ENCODE measurements at places on chromosomes 5 and 9.
A peak's percentile ranks its signal among the peaks of the same experiment; 100 is the strongest.

- DNase-seq = no peak
These were observed 1.5 kb downstream of the ASS1 start for GRCh38 chr9:130446101-130446861.

- DNase-seq = no peak
These were observed 204.1 kb downstream of the CDH12 start for GRCh38 chr5:22649074-22649473.

DNA sequence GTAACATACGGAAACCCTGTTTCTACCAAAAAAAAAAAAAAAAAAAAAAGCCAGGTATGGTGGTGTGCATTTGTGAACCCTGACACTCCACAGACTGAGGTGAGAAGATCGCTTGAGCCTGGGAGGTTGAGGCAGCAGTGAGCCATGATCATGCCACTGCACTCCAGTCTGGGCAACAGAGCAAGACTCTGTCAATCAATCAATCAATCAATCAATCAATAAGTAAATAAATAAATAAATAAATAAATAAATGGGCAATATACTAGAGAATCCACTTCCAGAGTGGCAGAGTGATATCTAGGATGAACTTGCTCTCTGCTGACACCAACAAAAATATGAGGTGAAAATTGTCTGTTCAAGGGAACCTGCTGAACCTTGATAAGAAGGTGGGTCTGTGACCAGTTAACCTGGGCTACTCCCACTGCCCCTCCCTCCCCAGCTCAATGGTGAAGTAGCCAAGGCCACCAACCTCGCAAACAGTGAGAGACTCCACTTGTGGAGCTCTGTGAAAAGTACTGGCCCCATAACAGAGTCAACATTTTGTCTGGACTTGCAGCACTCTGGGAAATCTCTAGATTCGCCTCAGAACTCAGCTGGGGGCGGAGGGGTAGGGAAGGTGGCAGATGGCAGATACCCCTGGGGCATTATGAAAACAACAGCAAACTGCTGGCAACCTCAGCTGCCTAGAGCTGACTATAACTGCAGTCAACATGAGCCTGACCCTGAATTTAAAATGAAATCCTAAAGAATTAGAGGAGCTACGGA is 163.7 kb downstream of the ROR2 start:
- DNase-seq = no peak

DNA sequence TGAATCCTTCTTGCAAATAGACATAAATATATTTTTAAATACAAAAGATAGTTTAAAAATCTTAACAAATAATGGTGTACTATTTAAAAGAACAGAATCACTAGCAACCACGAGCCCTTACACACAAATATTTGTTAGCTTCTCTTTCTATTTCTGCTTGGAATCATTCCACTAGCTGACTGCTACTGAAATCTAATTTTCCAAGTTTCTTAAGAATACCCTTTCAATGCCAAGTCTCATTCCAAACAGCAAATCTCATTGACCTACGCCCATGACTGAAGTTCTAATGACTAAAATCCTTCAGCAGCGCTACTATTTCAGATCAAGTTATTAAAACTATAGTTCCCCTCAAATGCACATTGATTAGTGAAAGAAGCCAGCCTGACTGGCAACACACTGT is 13.2 kb upstream of the PPP1R2B start:
- no peak for DNase-seq

DNA sequence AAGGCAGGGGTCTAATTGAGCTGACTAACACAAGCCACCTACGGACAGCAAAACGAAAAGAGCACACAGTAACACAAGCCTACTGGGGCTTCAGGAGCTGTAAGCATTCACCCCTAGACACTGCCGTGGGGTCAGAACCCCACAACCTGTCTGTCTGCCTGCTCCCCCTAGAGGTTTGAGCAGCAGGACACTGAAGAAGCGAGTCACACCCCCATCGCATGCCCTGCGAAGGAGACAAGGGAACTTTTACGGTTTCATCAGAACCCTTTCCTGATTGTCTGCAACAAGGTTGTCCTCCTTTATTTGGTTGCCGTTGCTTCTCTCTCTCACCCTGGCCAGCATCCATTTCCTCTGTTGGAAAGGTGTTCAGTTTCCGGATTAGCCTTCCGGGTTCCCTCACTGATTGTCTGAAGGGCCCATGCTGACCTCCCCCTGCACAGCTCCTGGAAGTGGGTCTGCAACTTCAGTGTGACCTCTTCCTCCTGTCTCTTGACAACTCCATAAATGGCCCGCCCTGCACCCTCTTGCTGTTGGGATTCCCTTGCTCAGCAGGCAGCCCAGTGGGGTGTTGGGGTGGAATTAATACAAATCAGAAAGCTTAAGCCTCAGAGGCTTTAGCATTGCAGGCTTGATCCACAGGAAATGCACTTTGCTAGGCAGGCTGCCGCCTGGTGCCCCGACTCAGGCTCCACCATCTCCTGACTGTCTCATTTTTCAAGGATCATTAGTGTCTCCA is 258.9 kb upstream of the TLE4 start:
- DNase-seq = no peak

GRCh38 chr5:120037451-120037850 is 408.1 kb downstream of the FAM170A start:
- DNase-seq = peak; percentile 74

- DNase-seq = no peak
These were observed 345.1 kb downstream of the SPATA31D1 start for GRCh38 chr9:82333671-82334070.

DNA sequence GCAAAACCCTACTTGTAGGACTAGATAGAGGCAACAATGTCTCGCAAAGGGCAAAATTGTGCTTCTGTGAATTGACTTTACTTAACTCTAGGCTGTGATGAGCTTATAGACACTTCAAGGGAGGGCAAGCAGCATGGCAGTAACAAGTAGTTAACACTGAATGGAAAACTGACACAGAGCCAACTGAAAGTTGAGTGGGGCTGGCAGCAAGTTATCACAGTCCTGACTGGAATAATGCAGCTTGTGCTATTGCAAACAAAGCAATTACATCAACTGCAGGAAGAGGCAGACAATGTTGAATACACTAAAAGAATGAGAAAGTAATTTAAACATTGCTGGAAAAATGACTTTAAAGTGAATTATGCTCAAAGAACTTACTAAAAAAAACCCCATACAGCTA is 62.2 kb downstream of the RNF38 start:
- no peak for DNase-seq

GRCh38 chr5:10633271-10634049 is 69.6 kb downstream of the ANKRD33B start:
- DNase-seq = no peak

DNA sequence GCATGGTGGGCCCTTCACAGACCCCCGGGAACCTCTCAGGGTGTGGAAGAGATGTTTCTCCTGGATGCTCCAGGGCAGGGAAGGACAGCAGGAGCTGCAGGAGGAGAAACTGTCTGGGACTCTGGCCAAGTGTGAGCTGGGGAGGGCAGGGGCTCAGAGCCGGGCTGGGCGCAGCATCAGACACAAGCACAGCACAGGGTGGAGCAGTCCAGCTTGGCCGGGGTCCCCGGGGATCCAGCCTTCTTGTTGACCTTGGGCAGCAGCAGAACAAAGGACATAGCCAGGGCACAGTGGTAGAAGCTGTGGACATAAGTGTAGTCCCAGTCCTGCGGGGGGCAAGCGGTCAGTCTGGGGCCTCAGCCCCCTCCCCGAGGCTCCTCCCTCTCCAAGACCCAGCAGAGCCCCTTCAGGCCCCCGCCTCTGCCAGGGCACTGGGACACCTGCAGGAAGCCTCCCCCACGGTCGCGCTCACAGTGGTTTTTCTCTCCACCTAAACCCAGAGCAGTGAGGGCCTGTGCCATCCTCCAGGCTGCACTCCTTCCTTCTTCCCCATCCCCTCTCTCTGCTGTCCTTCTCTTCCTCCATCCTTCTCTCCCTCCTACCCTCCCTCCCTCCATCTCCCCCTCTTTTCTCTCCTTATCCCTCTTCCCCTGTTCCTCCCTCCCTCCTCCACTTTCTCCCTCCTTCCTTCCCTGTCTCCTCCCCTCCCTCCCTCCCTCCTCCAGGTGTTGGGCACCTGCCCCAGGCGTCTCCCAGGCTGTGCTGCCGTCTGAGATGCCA is 10.1 kb downstream of the MYMK start:
- DNase-seq = no peak

GRCh38 chr5:2017540-2018389 is 135.0 kb upstream of the IRX4 start:
- DNase-seq = peak; percentile 37

DNA sequence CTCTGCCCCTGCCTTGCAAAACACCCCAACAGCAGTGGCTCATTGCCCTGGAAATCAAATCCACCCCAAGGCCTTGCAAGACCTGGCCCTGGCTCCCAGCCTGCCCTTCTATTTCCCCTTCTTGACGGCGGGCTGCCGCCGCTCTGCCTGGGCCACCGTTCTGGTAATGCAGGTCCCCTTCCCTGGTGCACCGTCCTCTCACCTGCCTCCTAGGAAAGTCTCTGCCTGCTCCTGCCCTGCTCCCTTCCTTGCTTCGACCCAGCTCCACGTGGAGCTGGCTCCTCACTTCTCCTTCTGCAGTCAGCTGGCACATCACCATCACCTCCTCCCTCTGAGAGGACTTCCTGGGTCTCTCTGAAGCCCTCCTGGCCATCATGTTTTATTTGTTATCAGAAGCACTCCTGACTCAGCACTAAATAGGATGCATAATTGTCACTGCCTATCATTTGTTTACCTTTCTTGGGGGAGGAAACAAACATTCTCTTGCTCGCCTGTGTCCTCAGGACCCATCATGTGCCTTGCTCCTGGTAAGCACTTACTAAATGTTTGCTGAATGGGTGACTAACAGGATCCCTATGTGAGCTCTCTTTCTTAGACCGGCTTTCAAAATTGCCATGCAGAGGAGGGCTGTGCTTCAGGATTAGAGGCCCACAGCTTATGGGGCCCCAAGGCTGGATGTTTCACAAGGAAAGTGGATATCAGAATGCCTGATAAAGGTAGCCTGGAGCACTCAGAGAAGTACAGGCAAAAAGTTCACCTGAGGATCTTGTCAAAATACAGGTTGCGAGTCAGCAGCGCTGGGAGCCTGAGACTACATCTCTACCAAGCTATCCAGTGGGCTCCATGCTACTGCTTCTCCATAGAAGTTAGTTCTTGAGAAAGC is 19.6 kb upstream of the C5orf47 start:
- DNase-seq = no peak

DNA sequence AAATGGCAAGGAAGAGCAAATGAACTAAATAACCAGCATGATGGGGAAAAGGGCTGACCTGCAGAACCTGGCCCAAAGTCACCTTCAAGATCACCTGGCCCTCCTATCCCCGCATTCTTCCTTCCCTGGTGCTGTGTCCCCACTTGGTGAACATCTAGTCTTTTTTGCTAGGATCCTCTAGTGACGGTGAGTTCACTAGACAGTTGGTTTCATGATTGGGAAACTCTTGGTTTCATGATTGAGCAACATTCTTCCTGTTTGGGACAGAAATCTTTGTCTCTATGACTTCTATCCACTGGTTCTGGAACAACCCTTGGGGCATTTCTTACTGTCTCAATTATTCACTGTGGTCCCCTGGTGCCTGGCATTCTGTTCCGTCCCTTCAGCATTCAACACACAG is 50.2 kb upstream of the DAB2IP start:
- peak; percentile 88 for DNase-seq

DNA sequence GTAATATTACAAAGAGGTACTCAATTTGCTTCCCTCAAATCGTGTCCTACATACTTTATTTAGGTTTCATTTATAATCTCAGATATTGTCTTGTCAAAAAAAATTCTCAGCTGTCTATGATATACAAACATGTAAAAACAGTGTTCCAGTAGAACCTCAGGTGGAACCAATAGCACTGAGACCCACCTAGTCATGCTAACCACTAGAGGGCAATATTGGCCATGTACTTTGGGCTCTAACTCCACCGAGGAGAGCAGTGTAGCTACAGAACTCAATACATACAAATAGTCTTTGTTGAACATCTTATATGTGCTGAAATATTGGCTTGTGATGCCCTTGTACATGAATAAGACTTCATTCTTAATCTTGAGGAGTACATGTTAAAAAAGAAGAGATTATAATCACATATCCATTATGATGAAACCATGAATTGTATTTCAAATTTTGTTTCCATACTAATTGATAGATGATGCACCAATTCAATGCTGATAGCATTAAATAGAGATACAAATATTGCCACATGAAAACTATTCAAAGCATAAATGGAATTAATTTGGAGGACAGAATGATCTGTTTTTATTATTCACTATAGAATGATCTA is 71.2 kb upstream of the CNTLN start:
- peak; percentile 25 for DNase-seq

- DNase-seq = no peak
These were observed 6.3 kb upstream of the GZMA start for GRCh38 chr5:55096182-55096581.

DNA sequence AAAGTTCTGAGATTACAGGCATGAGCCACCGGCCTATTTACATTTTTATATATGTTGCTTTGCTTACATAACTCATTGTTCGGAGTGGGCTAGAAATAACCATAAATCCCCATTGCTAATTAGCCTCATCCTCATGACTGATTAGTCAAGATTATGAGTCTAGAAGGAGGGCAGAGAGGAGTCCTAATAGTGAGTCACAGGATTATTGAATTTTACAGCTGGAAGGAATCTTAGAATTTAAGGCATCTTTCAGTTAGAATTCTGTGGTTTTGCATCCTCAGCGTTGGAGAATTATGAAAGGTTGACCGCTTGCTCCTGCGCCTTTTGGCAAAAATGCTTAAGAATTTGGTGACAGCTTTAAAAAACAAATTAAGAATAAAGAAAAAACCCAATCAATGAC is 2.6 kb upstream of the PBX3 start:
- DNase-seq = no peak

DNA sequence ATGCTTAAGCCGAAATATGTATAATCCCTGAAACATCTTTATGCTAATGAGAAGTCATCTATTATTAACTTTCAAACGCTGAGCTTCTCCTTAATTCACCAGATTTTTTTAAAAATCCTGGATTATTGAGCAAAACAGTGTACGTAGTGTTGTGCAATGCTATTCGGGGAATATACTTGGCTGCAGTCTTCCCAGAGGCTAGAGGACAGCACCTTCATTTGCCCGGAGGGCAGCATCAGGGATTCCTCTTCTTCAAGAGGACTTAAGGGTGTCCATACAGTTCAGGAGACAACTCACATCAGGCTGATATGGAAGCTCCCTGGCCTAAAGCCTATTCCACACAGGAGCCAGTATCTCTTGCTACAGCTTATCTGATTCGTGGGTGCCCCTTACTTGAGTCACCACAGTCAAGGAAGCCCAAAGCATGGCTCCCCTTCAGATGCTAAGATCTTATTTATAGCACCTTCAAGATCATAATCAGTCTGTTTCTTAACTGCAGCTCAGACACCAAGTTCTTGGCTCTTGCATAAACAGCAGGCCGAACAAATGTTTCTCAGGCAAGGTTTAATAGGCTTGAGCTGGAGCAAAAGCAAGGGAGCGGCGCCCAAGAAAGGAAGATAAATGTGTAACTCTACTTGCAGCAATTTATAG is 29.4 kb downstream of the NUTM2F start:
- no peak for DNase-seq

- DNase-seq = no peak
These were observed 341.2 kb upstream of the WWC1 start for GRCh38 chr5:167950126-167950721.

- DNase-seq = no peak
These were observed 204.8 kb upstream of the KLF4 start for GRCh38 chr9:107694390-107694789.

- peak; percentile 25 for DNase-seq
These were observed 100.4 kb downstream of the TTLL11 start for GRCh38 chr9:121992571-121993212.

All from inflammatory macrophage treated with lipopolysaccharide for 1 hour (primary cell).